ENCODE measurements at places on chromosomes 6 and 20.

- no peaks in the 10 kb centered on the region for H3K4me1 ChIP-seq
- no peak overlapping the region for H3K4me3 ChIP-seq
- H3K27ac ChIP-seq = no peak overlapping the region
- H3K27me3 ChIP-seq = peaks cover 12% of the 10 kb centered on the region
Observed at GRCh38 chr6:170473301-170473717, 79.8 kb downstream of the PSMB1 start.

- no peaks in the 10 kb centered on the region for H3K36me3 ChIP-seq
- H3K4me3 ChIP-seq = no peak overlapping the region
- H3K27ac ChIP-seq = no peak overlapping the region
- DNase-seq = no peak
- H3K27me3 ChIP-seq = no peaks in the 10 kb centered on the region
Observed at GRCh38 chr6:156430386-156430785, 346.8 kb upstream of the ARID1B start.

- no peaks in the 10 kb centered on the region for H3K4me1 ChIP-seq
- H3K27ac ChIP-seq = no peak within 1 kb of the TSS
- no peak for DNase-seq
- no peak within 1 kb of the TSS for H3K4me3 ChIP-seq
- H3K36me3 ChIP-seq = no peaks in the 10 kb centered on the region
Observed at GRCh38 chr6:46746696-46747095, at the start of gene ANKRD66. TSS of gene ANKRD66 (plus strand) at chr6:46746933. CDS start at chr6:46751949, 5,016 bp downstream.

GRCh38 chr20:16664020-16664419 is 65.8 kb upstream of the SNRPB2 start:
- H3K27ac ChIP-seq = no peak overlapping the region
- H3K4me1 ChIP-seq = no peaks in the 10 kb centered on the region
- no peaks in the 10 kb centered on the region for H3K27me3 ChIP-seq
- no peaks in the 10 kb centered on the region for H3K36me3 ChIP-seq
- no peak for DNase-seq
- H3K4me3 ChIP-seq = no peak overlapping the region

DNA sequence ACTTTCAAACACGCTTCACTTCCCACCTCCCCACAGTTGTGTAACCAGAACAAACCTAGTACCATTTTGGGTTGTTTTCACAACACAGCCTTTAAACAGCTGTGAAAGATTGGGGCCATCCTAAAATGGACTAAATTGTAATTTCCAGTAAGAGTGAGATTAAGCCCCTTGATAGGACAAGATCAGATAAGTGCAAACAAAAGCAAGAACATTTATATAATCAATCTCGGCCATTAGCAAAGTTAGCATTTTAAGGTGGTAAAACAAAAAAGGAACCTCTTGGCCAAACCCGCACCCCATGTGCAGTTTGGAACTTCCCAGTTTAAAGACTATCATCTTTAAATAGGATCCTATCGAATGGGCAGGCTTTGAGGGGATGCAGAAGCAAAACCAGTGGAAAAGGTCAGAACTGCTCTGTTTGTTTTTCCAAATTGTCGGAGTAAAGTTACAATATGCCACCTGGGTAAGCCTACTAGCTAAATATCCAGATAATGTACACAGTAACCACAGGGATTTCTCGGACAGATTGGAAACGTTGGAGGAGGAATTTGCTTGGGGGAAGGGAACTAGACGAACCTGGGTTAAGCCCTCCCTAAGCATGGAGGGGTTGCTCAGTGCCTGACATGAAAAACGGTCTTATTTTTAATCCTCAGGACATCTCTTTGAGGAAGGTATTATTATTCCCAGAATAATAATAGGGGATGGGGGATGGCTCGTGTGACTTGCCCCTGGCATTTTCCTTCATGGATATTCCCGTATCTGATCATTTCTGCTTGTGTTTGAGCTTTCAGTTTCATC is 159.8 kb upstream of the SALL4 start:
- no peak overlapping the region for H3K27ac ChIP-seq
- no peak for DNase-seq
- no peak overlapping the region for H3K4me3 ChIP-seq
- no peaks in the 10 kb centered on the region for H3K36me3 ChIP-seq

DNA sequence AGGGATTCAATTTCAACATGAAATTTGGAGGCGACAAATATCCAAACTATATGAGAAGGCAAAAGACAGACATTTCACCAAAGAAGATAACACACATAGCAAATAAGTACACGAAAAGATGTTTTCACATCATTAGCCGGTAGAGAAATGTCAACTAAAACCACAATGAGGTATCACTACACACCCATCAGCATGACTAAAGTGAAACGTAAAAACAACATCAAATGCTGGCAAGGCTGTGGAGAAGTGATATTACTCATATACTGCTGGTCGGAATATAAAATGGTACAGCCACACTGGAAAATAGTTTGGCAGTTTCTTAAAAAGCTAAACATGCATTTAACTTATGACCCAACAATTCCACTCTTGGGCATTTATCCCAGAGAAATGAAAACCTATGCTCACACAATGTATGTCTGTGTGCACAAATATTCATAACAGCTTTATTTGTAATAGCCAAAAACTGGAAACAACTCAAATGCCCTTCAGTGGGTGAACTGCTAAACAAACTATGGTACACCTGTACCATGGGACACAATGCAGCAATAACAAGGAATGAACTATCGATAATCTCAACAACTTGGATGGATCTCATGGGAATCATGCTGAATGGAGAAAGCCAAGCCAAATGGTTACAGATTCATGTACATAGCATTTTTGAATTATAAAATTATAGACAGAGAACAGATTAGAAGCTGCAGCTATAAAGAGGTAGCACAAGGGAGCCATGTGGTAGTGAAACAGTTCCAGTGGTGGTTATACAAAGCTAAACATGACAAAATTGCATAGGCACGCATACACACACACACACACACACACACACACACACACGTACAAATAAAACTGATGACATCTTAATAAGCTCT is 8.6 kb downstream of the ADAT2 start:
- DNase-seq = no peak
- H3K4me3 ChIP-seq = no peak overlapping the region
- no peaks in the 10 kb centered on the region for H3K27me3 ChIP-seq
- H3K27ac ChIP-seq = no peak overlapping the region
- H3K36me3 ChIP-seq = peaks cover 31% of the 10 kb centered on the region

DNA sequence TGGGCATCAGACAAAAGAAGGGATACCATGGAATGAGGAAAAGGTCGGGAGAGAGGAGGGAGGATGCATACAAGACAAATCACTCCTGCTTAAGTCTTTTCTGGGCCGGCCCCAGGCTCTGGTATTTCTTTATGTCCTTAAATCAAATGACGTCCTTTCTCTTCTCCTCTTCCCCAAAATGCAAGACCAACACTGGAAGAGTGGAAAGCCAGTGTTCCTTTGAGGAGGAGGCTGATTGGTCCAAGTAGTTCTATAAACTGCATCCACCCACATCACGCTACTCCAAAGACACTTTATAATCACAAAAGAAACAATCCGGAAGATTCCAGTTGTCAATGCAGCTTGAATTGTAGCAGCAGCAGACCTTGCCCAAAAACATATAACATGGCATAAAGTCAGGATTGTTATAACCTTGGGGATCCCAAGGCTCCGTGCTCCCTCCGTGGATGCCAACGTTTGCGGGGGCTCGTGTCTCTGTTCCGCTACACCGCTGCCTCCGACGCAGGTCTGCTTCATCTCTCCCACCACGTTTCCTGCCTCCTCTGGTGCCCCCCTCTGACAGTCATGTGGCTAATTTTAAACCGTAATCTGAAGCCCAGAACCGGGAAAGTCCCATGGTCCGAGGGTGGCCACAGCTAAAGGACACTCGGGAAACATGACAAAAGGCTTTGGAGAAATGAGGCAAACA is 47.1 kb downstream of the MCUR1 start:
- no peaks in the 10 kb centered on the region for H3K36me3 ChIP-seq
- H3K4me3 ChIP-seq = no peak overlapping the region
- H3K27ac ChIP-seq = peak overlapping the region; percentile 25
- no peaks in the 10 kb centered on the region for H3K27me3 ChIP-seq
- H3K4me1 ChIP-seq = peaks cover 44% of the 10 kb centered on the region

All from DND-41 (cell line).